ENCODE measurements at places on chromosomes 4 and X. TPM values are rescaled to one million over a fixed set of nuclear protein-coding genes. Genes with fewer than 3 reads are reported as not detected.

DNA sequence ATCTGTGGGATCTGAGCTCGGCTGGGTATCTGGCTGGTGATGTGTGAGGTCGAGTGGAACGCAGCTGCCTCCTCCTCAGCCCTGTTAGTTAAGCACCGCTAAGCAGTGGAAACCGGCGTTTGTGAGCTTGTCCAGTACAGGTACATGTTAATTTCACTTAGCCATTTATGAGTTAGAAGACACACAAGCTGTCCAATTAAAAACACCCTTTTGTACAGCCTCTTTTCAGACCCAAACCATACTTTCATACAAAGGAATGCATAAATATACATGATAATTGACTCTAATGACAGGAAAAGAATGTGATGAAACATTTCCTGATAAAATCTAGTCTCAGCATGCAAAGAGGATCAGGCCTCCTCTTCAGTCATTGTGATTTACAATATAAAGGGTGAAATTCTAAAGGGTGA, 163.6 kb upstream of the FAT1 start:
- no peaks in the 10 kb centered on the region for H3K36me3 ChIP-seq
- H3K4me3 ChIP-seq = no peak overlapping the region
- H3K27ac ChIP-seq = no peak overlapping the region
- peaks cover 6% of the 10 kb centered on the region for H3K4me1 ChIP-seq
- peak; percentile 37 for DNase-seq
- H3K27me3 ChIP-seq = no peaks in the 10 kb centered on the region

DNA sequence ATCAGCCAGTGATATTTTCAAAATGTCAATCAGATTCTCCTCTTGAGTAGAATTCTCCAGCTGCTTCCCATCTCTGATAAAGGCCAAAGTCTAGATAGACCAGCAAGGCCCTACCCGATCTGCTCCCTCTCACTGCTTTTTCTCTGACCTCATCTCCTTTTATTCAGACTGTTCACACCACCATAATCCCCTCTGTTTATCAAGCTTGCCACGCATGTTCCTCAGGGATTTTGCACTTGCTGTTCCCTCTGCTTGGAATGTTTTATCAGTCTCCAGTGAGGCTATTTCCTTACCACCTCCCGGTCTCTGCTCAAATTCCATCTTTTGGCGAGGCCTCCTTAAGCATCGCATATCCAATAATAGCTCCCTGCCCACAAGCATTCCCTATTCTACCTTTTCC, 20.1 kb downstream of the NOCT start:
- no peaks in the 10 kb centered on the region for H3K36me3 ChIP-seq
- H3K27ac ChIP-seq = no peak overlapping the region
- H3K27me3 ChIP-seq = no peaks in the 10 kb centered on the region
- no peak overlapping the region for H3K4me3 ChIP-seq
- no peak for DNase-seq

GRCh38 chr4:173046818-173047217, 121.8 kb upstream of the GALNT7 start:
- no peaks in the 10 kb centered on the region for H3K36me3 ChIP-seq
- H3K27me3 ChIP-seq = no peaks in the 10 kb centered on the region
- DNase-seq = no peak
- H3K4me3 ChIP-seq = no peak overlapping the region

DNA sequence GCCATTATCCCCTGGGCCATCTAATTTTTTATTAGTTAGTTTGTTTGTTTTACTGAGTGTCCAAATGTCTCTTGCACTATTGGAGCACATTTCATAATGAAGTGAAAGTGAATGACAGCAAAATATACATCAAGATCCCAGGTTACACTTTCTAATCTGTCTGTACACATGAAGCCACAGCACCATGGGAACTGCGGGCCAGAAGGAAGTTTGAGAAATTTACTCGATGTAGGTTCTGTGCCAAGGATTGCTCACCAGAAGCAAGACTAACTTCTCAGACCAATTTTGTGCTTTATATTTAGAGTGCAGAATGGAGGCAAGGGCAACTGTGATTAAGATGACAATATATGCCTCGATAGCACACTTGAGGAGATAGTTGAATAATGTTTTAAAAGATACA, 258.0 kb downstream of the COL25A1 start:
- H3K27ac ChIP-seq = no peak overlapping the region
- no peaks in the 10 kb centered on the region for H3K36me3 ChIP-seq
- no peak for DNase-seq
- no peaks in the 10 kb centered on the region for H3K4me1 ChIP-seq

EDA2R gene
- total RNA-seq = 8.8 TPM

DNA sequence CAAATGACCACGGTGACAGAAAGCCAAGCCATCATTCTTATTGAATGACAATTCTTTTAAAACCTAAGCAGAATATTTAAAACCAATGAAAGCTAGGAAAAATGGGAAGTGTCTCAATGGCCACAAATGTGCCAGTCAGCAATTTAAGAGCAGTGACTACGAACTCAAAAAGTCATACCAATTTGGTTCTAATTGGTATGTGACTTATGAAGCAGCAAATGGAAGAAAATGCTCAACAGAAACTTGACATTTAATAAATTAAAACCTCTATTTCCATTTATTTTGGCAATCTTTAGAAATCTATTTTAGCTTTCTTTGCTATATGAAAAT, 25.7 kb upstream of the BCLAF3 start:
- no peak overlapping the region for H3K4me3 ChIP-seq
- H3K27ac ChIP-seq = no peak overlapping the region
- DNase-seq = no peak
- H3K36me3 ChIP-seq = no peaks in the 10 kb centered on the region

DNA sequence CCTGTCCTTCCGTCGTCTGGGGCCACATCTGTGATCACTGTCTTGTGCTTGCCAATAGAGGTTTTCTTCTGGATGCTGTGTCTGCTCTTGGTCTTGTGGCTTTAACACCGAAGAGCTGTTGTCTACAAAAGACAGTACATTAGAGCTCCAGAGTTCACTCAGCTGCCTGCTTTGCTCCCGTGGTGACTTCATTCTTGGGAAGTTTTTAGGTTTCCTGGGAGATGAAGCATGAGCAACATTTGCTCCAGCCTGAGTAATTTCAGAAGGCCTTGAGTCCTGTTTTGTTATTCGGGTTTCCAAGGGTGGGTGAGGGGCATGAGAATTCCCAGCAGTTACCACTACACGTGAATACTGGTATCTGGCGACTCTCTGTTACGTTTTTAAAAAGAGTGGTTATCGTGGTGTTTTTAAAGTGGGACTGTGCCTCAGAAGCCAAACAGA, 189.2 kb downstream of the SHROOM3 start:
- H3K27ac ChIP-seq = no peak overlapping the region
- no peaks in the 10 kb centered on the region for H3K36me3 ChIP-seq

DNA sequence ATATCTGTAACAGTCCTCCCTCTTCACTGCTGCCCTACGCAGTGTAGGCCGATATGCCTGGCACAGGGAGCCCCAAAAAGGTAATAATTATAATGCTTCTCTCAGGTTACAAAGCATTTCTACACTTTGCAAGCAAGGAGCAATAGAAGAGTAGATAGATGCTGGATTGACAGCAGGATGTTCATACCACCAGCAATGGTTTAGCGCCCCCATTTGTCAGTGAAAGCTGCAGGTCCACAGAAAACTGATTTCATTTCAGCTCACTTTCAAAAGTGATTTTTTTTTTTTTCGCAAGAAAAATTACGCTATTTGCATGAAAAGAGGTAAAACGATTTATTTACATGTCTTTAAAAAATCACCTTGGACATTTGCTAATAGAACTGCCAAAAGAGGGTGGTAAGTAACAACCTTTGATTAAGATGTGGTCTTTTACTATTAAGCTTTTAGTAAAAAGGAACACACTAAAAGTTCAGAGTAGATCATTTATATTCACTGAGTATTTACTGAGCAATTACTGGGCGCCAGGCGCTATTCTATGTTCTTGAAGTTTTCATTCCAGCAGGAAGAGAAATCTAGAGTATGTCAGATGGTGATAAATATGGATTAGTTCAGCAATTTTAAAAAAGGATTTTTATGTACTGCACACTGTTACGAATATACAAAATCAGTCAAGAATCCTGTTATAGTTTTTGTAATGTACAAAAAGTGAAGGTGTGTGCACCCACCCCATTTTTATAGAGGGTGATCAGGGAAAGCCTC, 34.4 kb downstream of the HPF1 start:
- DNase-seq = peak; percentile 33
- H3K27ac ChIP-seq = no peak overlapping the region
- H3K27me3 ChIP-seq = no peaks in the 10 kb centered on the region
- peaks cover 4% of the 10 kb centered on the region for H3K36me3 ChIP-seq
- H3K4me3 ChIP-seq = no peak overlapping the region

- no peaks in the 10 kb centered on the region for H3K36me3 ChIP-seq
- no peaks in the 10 kb centered on the region for H3K4me1 ChIP-seq
- H3K27ac ChIP-seq = no peak overlapping the region
- no peak for DNase-seq
These were observed 398.0 kb downstream of the MAGEB5 start for GRCh38 chrX:26613956-26614355.

GRCh38 chr4:7892212-7893019, 47.2 kb downstream of the AFAP1 start:
- no peaks in the 10 kb centered on the region for H3K36me3 ChIP-seq
- H3K4me1 ChIP-seq = peaks cover 4% of the 10 kb centered on the region
- no peak overlapping the region for H3K4me3 ChIP-seq
- no peaks in the 10 kb centered on the region for H3K27me3 ChIP-seq
- peak; percentile 4 for DNase-seq
- H3K27ac ChIP-seq = no peak overlapping the region

DNA sequence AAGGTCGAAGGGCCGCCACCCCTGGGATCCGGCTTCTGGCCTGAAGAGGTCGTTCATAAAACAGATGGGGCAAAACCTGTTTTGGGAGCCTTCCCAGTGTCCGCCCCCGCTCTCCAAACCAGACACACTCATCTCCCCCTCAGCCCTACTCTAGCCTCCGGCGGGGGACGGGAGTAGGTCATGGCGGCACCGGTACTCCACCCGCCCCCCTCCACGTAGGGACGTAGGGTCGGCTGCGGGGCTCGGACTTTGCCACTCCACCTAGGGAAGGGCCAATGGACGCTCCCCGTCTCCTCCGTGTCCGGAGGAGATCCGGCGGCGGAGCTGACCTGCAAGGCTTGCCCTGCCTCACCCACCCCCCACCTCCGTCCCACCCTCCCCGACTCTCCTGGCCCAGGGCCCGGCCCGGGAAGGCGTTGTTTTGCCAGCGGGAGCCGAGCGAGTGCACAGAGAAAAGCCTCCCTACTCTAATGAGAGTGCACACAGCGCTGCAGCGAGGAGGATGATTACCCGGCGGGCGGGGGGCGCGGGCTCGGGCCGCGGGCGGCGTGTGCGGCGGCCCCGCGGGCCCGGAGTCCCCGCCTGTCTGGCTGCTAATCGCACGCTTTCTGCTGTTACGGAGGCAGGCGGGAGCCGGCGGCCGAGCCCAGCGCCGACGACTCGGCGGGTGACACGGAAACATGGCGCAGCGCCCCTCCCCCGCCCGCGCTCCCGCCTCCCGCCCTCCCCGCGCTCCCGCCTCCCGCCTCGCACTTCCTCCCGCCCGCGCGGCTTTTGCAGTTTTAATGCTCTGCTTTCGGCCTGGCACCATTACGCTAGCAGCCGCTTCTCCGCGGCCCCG, 8.3 kb upstream of the BCOR start:
- no peaks in the 10 kb centered on the region for H3K36me3 ChIP-seq
- peak; percentile 88 for DNase-seq
- H3K27me3 ChIP-seq = peaks cover 58% of the 10 kb centered on the region
- H3K4me3 ChIP-seq = peak overlapping the region; percentile 73
- peaks cover 45% of the 10 kb centered on the region for H3K4me1 ChIP-seq

DNA sequence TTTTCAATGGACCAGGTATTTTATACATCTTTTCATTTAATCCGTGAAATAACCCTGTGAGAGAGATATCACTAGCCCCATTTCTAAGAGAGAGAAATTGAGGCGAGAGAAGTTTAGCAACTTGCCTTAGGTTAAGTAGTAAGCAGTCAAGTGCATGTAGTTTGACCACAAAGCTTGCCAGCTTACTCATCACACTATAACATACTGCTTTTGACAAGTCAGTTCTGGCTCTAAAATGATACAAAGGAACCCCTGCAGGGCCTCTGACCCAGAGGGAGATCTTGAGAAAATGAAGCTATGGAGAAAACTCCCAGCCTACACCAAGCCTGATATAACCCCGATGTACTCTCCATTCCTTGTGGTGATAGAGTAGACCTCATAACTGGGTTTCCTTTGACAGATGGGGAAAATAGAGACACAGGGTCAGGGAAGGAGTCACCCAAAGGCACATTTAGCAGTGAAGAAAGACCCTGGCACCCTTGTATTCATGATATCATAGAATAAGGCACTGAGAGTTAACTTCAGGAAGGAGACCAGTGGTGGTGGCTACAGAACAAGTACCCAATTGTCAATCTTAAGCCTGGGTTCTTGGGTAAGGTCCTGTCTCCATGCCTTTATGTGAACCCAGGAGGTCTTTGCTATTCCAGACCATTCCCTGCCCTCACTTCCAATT, 60.2 kb upstream of the MSN start:
- no peak overlapping the region for H3K27ac ChIP-seq
- H3K27me3 ChIP-seq = no peaks in the 10 kb centered on the region
- no peaks in the 10 kb centered on the region for H3K36me3 ChIP-seq
- H3K4me3 ChIP-seq = no peak overlapping the region

RS1 gene
- total RNA-seq = not detected

DNA sequence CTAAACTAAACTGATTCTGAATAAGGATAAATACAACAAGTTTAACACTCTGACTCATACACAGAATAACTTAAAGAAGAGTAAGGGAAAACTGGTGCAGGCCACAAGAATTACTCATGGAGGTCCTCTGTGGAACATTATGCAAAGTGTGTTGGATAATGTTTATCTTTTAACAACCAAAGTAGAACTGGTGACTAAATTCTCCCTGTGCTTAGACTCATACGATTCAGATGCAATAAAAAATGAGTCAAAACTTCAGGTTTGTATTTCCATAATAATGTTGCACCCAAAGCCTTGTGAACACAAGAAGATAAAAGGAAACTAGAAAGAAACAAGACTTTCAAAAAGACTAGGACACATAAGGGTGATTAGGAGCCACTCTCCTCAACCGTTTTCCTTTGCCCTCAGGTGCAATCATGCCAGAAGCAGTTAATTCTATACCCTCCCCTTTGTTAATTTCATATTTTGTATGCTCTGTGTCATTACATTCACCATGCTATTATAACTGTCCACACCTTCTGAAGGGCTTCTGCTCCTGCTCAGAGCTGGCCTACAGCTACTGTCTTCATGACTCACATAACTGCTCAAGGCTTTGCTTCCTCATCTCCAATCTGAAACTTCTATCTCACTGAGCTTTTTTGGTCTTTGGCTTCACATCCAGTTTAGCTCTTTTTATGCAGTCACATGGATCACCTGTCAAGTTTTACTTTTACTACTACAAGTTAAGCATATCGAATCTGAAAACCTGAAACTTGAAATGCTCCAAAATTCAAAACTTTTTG, 60.2 kb downstream of the KCNIP4 start:
- H3K4me1 ChIP-seq = no peaks in the 10 kb centered on the region
- H3K4me3 ChIP-seq = no peak overlapping the region
- no peak overlapping the region for H3K27ac ChIP-seq
- no peak for DNase-seq
- no peaks in the 10 kb centered on the region for H3K27me3 ChIP-seq

GRCh38 chrX:141314441-141314840, 72.1 kb upstream of the SPANXC start:
- H3K4me1 ChIP-seq = no peaks in the 10 kb centered on the region
- no peak for DNase-seq
- no peak overlapping the region for H3K27ac ChIP-seq
- H3K36me3 ChIP-seq = no peaks in the 10 kb centered on the region
- no peaks in the 10 kb centered on the region for H3K27me3 ChIP-seq

- no peak for DNase-seq
- no peaks in the 10 kb centered on the region for H3K27me3 ChIP-seq
- no peaks in the 10 kb centered on the region for H3K36me3 ChIP-seq
- no peak overlapping the region for H3K4me3 ChIP-seq
- no peak overlapping the region for H3K27ac ChIP-seq
These were observed 201.6 kb upstream of the NR3C2 start for GRCh38 chr4:148643851-148644250.

Data from neural progenitor cell (in vitro differentiated cells).